ENCODE measurements at places on chromosomes 1 and 21. TPM values are rescaled to one million over a fixed set of nuclear protein-coding genes. Genes with fewer than 3 reads are reported as not detected.

The OR2T11 gene
- total RNA-seq, result 0.13 TPM

The TTC39A gene
- not detected for total RNA-seq

The FAM163A gene
- not detected for total RNA-seq

The MYOG gene
- not detected for total RNA-seq

The DISP3 gene
- total RNA-seq, result 0.97 TPM

The KRTAP13-2 gene
- not detected for total RNA-seq

The ECM1 gene
- 2.7 TPM for total RNA-seq

The CFAP45 gene
- 0.63 TPM for total RNA-seq

The TXLNA gene
- total RNA-seq, result 47.3 TPM

The WLS gene
- 0.31 TPM for total RNA-seq

The ZBTB21 gene
- total RNA-seq, result 19.6 TPM

The PHTF1 gene
- 18.8 TPM for total RNA-seq

The C1orf94 gene
- total RNA-seq, result not detected

The PRAMEF1 gene
- not detected for total RNA-seq

The APCS gene
- not detected for total RNA-seq

The C1QB gene
- total RNA-seq, result not detected

The SERPINC1 gene
- total RNA-seq, result not detected

The TMIGD3 gene
- total RNA-seq, result not detected

The PTAFR gene
- 24.5 TPM for total RNA-seq

The HORMAD1 gene
- total RNA-seq, result 0.22 TPM

Data from OCI-LY7 (cell line).